ENCODE measurements at places on chromosomes 1 and 21. TPM values are rescaled to one million over a fixed set of nuclear protein-coding genes. Genes with fewer than 3 reads are reported as not detected.

SMIM34 gene
- 0.14 TPM for total RNA-seq

C1QA gene
- total RNA-seq = 0.82 TPM

SPRR3 gene
- total RNA-seq = not detected

RXRG gene
- total RNA-seq = not detected

LORICRIN gene
- total RNA-seq = not detected

SERTAD4 gene
- 10.6 TPM for total RNA-seq

LCE1F gene
- total RNA-seq = not detected

RUNX3 gene
- total RNA-seq = 0.38 TPM

TTC22 gene
- total RNA-seq = 5.3 TPM

DLGAP3 gene
- total RNA-seq = 0.82 TPM

OPTC gene
- total RNA-seq = not detected

RGL1 gene
- total RNA-seq = 3.2 TPM

GPR153 gene
- 11.4 TPM for total RNA-seq

CLEC20A gene
- not detected for total RNA-seq

ADORA3 gene
- total RNA-seq = not detected

FCRL1 gene
- not detected for total RNA-seq

OR2L8 gene
- total RNA-seq = not detected

KRTAP7-1 gene
- total RNA-seq = not detected

MYOC gene
- total RNA-seq = not detected

DONSON gene
- 6.8 TPM for total RNA-seq

CYP2J2 gene
- total RNA-seq = 1.9 TPM

REN gene
- 5.2 TPM for total RNA-seq

SAMSN1 gene
- 0.14 TPM for total RNA-seq

HES4 gene
- total RNA-seq = 184 TPM

VHLL gene
- total RNA-seq = not detected

SMIM12 gene
- 45.2 TPM for total RNA-seq

DDR2 gene
- 3.8 TPM for total RNA-seq

OR6K3 gene
- total RNA-seq = not detected

MRPL55 gene
- total RNA-seq = 68.7 TPM

All from kidney epithelial cell (primary cell).